Naive thymus-derived CD4-positive, alpha-beta T cell (primary cell): ENCODE measurements at places on chromosomes 11 and 22. TPM values are rescaled to one million over a fixed set of nuclear protein-coding genes. Genes with fewer than 3 reads are reported as not detected.

DNA sequence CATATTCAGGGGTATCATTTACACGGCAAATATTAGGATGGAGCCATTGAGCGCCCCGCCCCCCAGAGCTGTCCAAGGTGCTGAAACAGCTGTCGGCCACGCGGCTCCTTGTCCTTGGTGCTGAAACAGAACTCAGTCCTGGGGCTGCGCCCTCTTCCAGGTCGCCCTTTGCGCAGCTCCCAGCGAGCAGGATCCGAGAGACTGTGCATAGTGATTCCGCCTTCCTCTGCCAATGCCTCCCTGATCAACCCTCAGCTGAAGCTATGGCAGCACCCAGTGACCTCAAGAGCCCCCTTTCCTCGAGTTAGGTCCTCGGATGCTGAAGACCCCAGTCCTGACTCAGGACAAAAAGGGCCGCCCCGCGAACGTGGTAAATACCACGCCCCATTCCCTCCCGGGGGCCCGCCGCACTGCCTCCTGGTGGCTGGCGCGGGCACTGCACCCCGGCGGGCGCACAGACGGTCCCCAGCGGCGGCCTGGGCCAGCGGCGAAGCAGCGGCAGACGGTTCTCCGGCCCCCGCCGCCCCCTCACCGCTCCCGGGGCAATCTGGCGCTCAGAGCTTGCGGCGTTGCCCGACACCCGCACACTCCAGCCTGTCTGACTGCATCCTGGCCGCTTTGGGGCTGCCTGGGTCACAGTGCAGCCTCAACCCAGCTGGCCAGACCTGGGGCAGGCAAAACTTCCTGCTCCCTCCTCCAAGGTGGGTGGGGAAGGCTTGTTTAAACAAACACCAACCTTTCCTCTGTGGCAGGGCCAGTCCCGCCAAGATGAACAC is 13.4 kb downstream of the SYT7 start:
- H3K27ac ChIP-seq = no peak overlapping the region
- H3K4me3 ChIP-seq = no peak overlapping the region
- no peaks in the 10 kb centered on the region for H3K27me3 ChIP-seq
- no peaks in the 10 kb centered on the region for H3K36me3 ChIP-seq
- H3K4me1 ChIP-seq = no peaks in the 10 kb centered on the region

DNA sequence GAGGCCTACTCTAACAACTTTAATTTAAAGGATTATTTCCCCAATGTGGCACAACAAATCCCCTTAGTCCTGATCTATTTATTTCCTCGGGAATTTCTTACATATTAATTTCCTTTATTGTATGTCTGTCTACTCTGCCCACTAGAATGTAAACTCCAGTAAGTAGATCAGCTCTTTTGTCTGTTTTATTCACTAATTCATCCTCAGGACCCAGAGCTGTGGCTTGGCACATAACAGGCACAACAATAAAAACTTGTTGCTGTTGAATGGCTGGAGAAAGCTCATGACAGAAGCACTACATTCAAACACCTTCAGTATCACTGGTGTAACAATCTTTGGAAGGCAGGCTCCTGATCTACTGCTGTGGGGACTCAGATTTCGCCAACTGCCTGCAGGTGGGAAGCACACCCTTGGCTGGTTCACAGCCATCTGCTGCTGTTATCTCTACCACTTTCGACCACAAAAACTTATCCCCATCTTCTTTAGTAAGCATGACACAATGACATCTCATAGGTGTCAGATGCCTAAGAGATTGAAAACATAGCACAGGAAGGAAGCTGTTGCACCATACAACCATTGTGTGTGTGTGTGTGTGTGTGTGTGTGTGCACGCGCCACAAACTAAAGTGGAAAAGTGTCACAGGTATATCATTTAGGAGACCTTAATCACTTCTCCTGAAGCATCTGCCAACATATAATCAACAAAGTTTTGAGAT is 11.9 kb downstream of the HIRA start:
- H3K4me1 ChIP-seq = peaks cover 27% of the 10 kb centered on the region
- H3K36me3 ChIP-seq = no peaks in the 10 kb centered on the region
- no peaks in the 10 kb centered on the region for H3K27me3 ChIP-seq
- peak overlapping the region; percentile 61 for H3K27ac ChIP-seq
- no peak overlapping the region for H3K4me3 ChIP-seq
- DNase-seq = peak; percentile 50

GRCh38 chr22:35140879-35141745 is 75.2 kb downstream of the ISX start:
- H3K27me3 ChIP-seq = no peaks in the 10 kb centered on the region
- H3K4me3 ChIP-seq = no peak overlapping the region
- no peaks in the 10 kb centered on the region for H3K36me3 ChIP-seq
- DNase-seq = no peak
- H3K27ac ChIP-seq = no peak overlapping the region
- no peaks in the 10 kb centered on the region for H3K4me1 ChIP-seq

GRCh38 chr22:37328017-37328416 is 45.7 kb downstream of the CYTH4 start:
- H3K27me3 ChIP-seq = peaks cover 14% of the 10 kb centered on the region
- H3K4me3 ChIP-seq = no peak overlapping the region
- H3K27ac ChIP-seq = no peak overlapping the region

DNA sequence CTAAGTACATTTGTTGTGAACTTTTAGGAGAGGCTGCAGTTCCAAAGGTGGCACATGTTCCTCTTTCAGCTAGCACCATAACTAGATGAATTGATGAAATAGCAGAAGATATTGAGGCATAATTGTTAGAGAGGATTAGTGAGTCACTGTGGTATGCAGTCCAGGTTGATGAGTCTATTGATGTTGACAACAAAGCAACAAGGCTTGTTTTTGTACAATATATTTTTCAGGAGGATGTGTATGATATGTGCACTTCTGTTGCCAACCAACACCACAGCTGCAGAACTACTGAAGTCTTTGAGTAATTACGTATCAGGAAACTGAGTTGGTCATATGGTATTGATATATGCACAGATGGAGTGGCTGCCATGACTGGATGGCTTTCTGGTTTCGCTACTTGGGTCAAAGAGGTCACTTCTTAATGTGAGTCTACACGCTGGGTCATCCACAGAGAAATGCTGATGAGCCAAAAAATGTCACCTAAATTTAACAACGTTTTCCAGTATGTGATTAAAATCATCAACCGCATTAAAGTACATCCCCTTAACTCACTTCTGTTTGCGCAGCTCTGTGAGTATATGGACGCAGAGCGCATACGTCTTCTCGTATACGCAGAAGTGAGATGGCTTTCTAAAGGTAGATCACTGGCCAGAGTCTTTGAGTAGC is 261.3 kb upstream of the ANO5 start:
- H3K4me3 ChIP-seq = no peak overlapping the region
- H3K27ac ChIP-seq = no peak overlapping the region
- no peaks in the 10 kb centered on the region for H3K27me3 ChIP-seq
- H3K36me3 ChIP-seq = no peaks in the 10 kb centered on the region
- DNase-seq = no peak
- H3K4me1 ChIP-seq = no peaks in the 10 kb centered on the region

DNA sequence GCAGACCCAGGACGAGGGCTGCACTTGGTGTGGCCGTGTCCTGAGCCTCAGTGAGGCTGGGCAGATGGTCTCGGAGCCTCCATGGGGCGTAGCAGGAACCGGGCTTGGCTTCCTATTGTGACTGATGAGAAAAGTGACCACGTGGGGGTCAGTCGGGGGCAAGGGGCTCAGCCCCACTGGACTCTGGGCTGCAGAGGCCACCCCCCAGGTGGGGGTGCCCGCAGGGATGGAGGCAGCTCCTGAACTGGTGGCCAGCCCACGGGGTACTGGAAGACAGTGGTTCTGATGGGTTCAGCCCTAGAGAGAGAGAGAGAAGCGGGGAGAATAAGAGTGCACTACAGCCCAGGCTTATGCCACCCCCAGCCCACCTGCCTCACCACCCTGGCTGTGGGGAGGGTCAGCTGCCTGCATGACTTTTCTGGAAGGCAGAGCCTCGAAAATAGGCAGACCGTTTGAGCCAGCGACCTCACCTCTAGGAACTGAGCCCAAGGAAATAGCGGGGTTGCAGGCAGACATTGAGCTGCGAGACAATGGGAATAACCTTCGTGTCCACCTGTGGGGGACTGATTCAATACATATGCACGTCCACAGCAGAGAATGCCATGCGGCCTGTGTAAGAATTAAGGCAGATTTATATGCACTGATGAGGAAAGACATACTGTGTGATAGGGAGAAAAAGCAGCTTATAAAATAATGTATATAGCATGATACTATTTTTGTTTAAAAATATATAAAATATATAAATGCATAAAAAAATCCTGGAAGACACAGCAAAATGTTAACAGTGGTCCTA is 11.5 kb downstream of the CABP7 start:
- H3K36me3 ChIP-seq = no peaks in the 10 kb centered on the region
- H3K4me1 ChIP-seq = no peaks in the 10 kb centered on the region
- no peak overlapping the region for H3K4me3 ChIP-seq
- DNase-seq = no peak
- H3K27ac ChIP-seq = no peak overlapping the region

DNA sequence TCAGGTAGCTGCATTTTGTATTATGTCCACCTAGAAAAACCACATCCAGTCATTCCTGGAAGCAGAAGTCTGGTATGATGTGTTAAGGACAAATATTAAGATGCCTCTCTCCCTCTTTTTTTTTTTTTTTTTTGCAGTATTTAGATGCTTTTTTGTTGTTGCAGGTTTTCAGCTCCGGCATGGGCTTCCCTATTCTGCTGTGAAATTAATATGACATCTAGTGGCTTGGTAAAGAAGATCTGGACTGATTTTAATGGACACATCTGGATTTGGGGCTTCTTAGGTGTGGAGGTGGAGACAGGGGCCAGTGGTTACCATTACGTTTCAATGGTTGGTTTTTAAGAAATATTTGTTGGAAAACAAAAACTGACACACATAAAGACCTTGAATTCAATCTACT is 47.5 kb upstream of the RASSF10 start:
- DNase-seq = no peak
- no peak overlapping the region for H3K27ac ChIP-seq
- no peaks in the 10 kb centered on the region for H3K27me3 ChIP-seq
- H3K4me3 ChIP-seq = no peak overlapping the region

GRCh38 chr22:39183991-39184585 is 31.6 kb upstream of the CBX7 start:
- no peaks in the 10 kb centered on the region for H3K27me3 ChIP-seq
- DNase-seq = no peak
- no peak overlapping the region for H3K4me3 ChIP-seq
- H3K27ac ChIP-seq = no peak overlapping the region
- H3K4me1 ChIP-seq = no peaks in the 10 kb centered on the region

- H3K27ac ChIP-seq = peak overlapping the region; percentile 77
- H3K4me1 ChIP-seq = peaks cover 87% of the 10 kb centered on the region
- no peaks in the 10 kb centered on the region for H3K27me3 ChIP-seq
- H3K36me3 ChIP-seq = no peaks in the 10 kb centered on the region
Measured at GRCh38 chr11:96257972-96258934, 84.7 kb downstream of the MAML2 start.

DNA sequence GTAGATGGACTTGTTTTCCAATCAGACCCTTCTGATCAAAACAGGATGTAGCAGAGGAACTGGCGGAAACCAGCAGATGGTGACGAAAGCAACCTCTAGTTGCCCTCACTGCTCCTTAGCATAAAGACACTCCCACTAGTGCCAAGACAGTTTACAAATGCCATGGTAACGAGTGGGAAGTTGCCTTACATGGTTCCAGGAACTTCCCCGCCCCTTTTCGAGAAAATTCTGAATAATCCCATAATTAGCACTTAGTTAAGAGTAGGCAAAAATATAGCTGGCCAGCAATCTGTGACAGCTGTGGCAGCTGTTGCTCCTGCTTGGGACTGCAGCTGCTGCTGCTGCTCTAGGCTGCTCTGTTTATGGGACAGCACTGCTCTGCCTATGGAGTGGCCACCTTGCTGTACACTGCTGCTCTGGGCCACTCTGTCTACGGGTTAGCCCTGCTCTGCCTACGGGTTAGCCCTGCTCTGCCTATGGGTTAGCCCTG is 33.4 kb upstream of the SORL1 start:
- peak overlapping the region; percentile 19 for H3K4me3 ChIP-seq
- no peaks in the 10 kb centered on the region for H3K27me3 ChIP-seq
- H3K27ac ChIP-seq = peak overlapping the region; percentile 48
- peak; percentile 61 for DNase-seq

DNA sequence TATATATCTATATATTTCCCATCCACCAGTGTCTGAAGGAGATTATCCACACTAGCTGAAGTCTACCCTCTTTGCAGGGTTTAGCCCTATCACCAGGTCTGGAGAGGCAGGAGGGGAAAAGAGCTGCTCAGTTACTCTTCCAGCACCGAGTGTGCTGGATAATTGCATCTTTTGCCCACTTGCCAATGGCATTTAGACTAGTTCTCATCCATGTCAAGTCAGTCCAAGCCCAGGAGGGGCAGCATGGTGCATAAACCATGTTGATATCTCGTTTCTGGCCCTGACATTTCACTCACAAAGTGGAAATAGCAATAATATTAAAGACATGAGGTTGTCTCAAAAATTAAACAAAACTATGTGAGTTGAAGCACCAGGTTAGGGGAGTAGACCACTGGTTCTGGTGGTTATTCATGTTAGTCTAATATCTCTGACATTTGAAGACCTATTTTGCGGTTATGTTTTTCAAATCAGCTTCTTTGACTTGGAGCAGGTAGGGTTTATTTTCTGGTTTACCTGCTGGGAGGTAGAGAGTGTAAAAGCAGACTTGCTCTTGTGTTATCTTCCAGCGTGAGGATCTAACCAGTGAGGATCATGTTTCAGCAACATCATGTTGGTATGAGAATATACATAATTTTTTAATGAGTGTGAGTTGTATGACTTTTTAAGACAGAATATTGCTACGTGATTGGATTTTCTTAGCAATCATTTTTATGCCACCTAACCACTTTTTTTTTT is 273.2 kb upstream of the KIRREL3 start:
- no peak overlapping the region for H3K4me3 ChIP-seq
- H3K27me3 ChIP-seq = no peaks in the 10 kb centered on the region
- H3K36me3 ChIP-seq = no peaks in the 10 kb centered on the region
- DNase-seq = no peak
- H3K4me1 ChIP-seq = no peaks in the 10 kb centered on the region

GRCh38 chr22:36332623-36333332 is 55.0 kb downstream of the MYH9 start:
- peak overlapping the region; percentile 57 for H3K4me3 ChIP-seq
- peak; percentile 52 for DNase-seq
- peak overlapping the region; percentile 82 for H3K27ac ChIP-seq
- H3K4me1 ChIP-seq = peaks cover 100% of the 10 kb centered on the region

GRCh38 chr22:17882727-17883126 is 108.5 kb upstream of the BID start:
- no peaks in the 10 kb centered on the region for H3K27me3 ChIP-seq
- H3K36me3 ChIP-seq = no peaks in the 10 kb centered on the region
- H3K4me3 ChIP-seq = no peak overlapping the region

Gene BTG4
- not detected for total RNA-seq

Gene PLCB3
- 3.3 TPM for total RNA-seq

Gene NUP50
- 140 TPM for total RNA-seq

Gene OR52E8
- not detected for total RNA-seq

Gene ZNF74
- total RNA-seq = 8.7 TPM

Gene SGSM1
- total RNA-seq = 2.9 TPM

Gene NXPE2
- total RNA-seq = not detected

Gene OR56A3
- total RNA-seq = not detected

Gene LRRC4C
- not detected for total RNA-seq

Gene FOLH1
- not detected for total RNA-seq
